ENCODE measurements at places on chromosomes 4 and X.
A peak's percentile ranks its signal among the peaks of the same experiment; 100 is the strongest.

DNA sequence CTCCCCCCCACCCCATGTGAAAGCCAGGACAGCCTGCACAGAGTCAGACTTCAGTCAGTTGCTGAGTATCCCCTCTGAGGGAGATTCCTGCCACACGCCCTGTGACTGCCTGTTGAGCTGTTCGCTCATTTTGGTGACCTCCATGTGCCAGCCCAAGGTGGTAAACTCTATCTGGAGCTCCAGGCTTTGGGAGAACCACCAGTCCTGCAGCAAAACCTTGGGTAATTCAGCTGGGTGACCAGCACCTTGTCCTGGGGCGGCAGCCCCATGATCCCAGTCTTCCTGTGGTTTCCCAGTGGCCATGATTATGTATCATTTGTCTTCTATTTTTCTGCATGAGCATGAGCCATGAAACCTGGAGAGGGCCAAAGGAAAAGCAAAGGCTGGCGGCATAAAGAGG, 73.4 kb downstream of the NBDY start:
- no peak for DNase-seq

DNA sequence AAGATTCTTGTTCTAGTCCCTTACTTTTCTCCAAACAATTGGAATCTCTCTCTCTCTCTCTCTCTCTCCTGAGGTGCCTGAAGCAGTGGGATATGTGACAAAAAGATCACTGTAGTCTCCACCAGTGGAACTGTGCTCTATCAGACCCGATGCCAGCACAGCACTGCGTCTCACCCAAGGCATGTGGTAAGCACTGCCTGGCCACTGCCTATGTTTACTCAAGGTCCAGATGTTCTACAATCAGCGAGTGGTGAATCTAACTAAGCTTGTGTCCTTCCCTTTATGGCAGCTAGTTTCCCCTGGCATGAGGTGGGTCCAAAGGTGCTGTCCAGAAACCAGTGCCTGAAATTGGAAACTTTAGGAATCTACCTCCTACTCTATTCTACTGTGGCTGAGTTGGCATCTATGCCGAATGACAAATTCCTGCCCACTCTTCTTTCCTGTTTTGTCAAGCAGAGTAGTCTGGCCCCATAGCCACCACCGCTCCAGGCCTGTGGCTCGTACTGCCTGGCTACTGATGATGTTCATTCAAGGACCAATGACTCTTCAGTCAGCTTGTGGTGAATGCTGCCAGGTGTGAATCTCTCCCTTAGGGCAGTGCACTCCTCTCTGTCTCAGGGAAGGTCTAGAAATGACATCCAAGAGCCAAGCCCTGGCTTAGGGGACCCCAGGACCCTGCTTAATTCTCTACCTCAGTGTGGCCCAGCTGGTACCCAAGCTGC, 416.5 kb downstream of the TEX13C start:
- DNase-seq = no peak

DNA sequence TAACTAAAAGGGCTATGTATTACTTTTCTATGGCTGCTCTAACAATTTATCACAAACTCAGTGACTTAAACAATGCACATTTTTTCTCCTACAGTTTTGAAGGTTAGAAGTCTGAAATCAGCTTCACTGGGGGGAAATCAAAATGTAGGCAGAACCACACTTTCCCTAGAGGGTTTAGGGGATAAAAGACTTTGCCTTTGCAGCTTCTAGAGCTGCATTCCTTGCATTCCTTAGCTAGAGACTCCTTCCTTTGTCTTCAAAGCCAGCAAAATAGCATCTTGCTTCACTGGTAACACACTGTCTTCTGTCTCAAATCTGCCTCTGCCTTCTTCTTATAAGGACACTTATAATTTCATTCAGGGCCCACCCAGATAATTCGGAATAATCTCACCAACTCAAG, 152.4 kb upstream of the SPIN4 start:
- DNase-seq = no peak

- DNase-seq = peak; percentile 3
Measured at GRCh38 chr4:149980941-149981340, 97.3 kb upstream of the DCLK2 start.

DNA sequence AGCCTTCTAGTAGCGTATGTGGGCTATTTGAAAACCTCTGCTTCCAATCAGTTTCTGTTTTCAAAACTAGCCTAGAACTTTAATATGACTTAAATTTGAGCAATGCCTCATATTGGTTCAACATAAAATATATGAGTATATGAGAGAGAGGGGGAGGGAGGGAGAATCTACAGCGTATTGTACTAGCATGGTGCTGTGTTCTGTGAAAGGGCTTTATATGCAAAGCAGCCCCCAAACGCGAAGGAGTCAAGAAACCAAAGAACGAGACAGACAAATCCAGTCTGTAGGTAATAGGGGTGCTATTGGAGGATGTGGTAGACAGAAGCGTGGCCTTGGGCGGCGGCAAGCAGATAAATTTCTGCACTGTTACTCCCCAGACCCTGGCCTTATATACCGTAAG, 784 bp upstream of the ANXA5 start:
- DNase-seq = peak; percentile 4

GRCh38 chr4:182925298-182925757, 8.1 kb upstream of the DCTD start:
- peak; percentile 47 for DNase-seq

- DNase-seq = no peak
Measured at GRCh38 chr4:64230709-64231310, 178.4 kb downstream of the TECRL start.

GRCh38 chr4:151729731-151730559, 30.9 kb downstream of the GATB start:
- no peak for DNase-seq

DNA sequence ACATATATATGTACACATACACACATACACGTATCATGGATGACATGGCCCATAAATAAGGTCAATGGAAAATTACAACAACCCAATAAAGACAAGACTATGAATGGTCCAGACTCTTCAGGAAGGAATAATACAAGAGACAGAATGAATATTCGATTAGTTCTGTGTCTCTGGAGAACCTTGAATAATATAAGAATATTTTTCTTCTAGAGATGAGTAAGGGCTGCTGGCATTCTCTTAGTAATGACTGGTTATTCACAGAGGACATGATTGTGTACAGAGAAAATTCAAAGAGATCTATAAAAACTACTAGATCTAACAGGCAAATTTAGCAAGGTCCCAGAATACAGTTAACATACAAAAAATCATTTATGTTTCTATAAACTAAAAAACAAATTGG, 23.3 kb downstream of the SPIN4 start:
- no peak for DNase-seq

GRCh38 chr4:38926896-38927295, 59.3 kb downstream of the FAM114A1 start:
- DNase-seq = no peak

GRCh38 chr4:81421346-81422218, 50.1 kb downstream of the RASGEF1B start:
- no peak for DNase-seq

GRCh38 chr4:52290466-52290865, 239.4 kb downstream of the SPATA18 start:
- DNase-seq = no peak

DNA sequence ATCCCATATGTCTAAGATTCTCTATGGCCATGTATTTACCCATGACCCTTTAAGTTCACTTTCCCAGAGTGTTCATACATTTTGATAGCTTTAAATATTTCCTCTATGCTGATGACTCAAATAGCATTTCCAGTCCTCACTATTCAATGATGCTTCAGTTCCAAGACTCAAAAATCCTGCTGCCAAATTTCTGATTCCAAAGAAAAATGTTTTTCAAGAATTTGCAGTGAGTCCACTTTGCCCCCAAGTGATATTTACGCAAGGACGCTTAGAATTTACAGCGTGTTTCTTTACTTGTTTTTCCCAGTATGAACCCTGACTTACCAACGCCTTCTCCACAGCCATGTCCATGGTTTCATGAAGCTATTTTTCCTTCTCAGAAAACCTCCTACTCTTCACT, 127.9 kb upstream of the PCDH18 start:
- no peak for DNase-seq

GRCh38 chrX:105114554-105115130, 105.9 kb downstream of the TEX13A start:
- no peak for DNase-seq

DNA sequence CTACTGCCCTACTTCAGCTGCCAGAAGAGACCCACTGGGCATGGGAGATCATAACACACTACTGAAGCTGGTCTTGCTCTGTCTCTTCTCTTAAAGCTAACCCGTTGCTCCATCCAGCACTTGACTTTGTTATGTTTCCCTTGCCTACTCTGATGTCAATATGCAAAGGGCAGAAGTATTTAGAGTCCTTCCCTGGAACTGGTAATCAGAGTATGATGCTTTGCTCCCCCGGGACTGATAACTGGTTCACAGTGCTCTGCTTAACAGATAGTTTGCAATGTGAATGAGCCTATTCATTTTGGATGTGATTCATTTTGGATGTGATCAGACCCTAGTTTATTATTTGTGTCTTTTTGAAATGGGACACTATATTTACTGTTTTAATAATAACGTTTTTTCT, 12.3 kb upstream of the UCP1 start:
- DNase-seq = no peak

- no peak for DNase-seq
Measured at GRCh38 chr4:165190591-165191347, 16.6 kb upstream of the KLHL2 start.

- DNase-seq = no peak
Measured at GRCh38 chr4:138177278-138177968, 64.7 kb downstream of the SLC7A11 start.

- DNase-seq = no peak
Measured at GRCh38 chr4:148258535-148258934, 183.7 kb downstream of the NR3C2 start.

- no peak for DNase-seq
Measured at GRCh38 chr4:11487868-11488544, 59.3 kb upstream of the HS3ST1 start.

DNA sequence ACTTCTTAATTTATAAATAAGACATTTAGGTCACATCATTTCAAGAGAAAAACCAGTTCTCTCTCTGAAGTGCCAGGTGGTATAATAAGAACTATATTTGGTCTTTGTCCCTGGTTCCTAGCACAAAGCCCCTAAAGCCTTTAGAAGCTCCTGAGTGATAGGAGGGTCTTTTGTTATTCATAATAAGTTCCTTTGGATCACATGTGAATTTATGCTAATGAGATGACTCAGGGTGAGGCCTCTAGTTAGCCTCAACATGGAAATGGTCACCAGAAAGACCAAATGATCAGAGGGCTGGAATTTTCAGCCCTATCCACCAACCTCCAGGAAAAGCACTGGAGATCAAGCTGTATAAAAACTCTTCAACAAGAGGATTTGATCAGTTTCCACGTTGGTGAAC, 68.1 kb upstream of the BLTP1 start:
- no peak for DNase-seq

DNA sequence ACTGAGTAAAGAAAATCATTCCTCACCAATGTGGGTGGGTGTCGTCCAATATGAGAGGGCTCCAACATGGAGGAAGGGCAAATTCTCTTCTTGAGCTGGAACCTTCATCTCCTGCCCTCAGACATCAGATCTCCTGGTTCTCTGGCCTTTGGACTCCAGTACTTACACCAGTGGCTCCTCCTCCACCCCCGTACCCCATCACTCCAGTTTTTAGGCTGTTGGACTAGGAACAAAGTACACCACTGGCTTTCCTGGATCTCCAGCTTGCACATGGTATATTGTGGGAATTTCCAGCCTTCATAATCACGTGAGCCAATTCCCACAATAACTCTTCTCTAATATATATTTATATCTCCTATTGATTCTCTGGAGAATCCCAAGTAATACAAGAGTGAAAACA, 196.9 kb downstream of the PDHA2 start:
- no peak for DNase-seq

GRCh38 chr4:11831739-11832138, 403.0 kb upstream of the HS3ST1 start:
- no peak for DNase-seq

DNA sequence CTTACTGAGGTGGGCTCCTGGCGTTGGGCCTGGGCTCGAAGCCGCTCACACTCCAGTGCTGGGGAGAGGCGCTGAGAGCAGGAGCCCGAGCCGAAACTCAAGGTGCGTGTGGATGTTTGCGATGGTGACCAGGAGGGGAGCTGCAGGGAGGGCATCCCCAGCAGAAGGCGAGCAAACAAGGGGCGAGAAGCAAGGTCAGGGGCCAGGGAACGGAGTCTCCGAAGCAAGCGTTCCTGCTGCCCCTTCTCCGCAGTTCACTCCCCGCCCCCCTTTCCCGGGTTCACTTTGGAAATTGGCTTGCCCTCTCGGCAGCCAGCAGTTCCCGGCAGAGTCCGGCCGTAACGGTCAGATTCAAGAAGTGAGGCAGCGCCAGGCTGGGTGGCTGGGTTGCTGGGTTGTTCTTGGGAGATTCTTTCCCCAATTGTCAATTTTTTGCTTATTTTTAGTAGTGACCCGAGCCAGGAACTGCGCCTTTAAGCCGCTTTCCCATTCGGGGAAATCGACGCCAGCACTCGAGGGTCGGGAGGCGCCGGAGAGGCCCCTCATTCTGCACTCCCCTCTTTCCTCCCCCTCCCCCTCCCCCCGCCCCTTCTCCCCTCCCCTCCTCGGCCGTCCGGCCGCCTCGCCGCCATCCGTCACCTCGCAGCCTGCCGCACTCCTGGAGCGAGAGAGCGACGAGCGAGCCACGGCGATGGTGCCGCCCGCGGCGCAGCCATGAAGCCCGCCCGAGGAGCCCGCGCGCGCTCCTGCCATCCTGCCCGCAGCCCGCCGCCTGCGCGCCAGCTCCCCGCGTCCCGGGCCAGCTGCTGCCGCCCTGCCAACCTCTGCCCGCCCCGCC, at the start of gene FRMPD3:
Gene FRMPD3 (plus strand): TSS at position 655 of the 838 bp plus-strand sequence. CDS start 76,937 bp downstream, outside the sequence.
- no peak for DNase-seq

GRCh38 chrX:97882306-97882705, 998.6 kb downstream of the RPA4 start:
- DNase-seq = no peak

GRCh38 chrX:66142351-66142750, 21.7 kb upstream of the HEPH start:
- no peak for DNase-seq

GRCh38 chrX:15719324-15719968, 18.6 kb upstream of the CA5B start:
- no peak for DNase-seq

GRCh38 chrX:145729635-145730034, 88.0 kb upstream of the SLITRK2 start:
- DNase-seq = no peak

DNA sequence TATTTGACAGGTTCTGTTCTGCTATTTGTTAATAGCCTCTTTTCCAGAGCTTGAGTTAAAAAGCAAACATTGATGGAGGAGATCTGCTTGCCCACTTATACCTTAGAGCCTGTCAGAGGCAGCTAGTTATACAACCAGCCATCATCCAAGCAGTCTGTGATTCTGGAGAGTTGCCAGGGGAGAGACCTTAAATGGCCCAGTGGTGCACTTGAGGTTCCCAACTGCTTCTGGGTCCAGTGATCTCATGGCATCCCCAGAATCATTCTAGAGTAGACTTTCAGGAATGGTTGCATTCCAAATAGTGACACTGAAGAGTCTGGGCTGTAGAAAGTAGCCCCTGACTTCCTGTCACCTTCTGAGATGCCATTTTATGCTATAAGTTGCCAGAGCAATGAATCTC, 160.7 kb downstream of the FHIP1A start:
- DNase-seq = no peak

All from central memory CD4-positive, alpha-beta T cell (primary cell).